ENCODE measurements at places on chromosomes 13 and 19.
A peak's percentile ranks its signal among the peaks of the same experiment; 100 is the strongest.

DNA sequence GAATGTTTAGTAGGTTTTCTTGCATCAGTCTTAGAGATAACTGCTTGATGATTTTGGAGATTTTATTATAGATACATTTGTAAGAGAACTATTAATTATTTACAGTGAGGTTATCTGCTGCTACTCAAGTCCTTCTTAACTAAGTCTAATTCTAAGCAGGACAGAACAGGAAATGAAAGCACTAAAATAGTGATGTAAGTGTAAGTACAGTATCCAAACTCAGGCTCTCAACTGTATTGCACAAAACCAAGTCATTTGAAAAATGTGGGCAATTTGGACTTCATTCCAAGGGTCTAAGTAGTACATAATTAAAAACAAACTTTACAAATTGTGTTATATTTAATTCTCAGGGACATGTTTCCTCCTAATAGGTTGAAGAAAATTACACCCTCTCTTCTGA, 417.1 kb downstream of the ITGBL1 start:
- DNase-seq, result peak; percentile 32

GRCh38 chr13:114296902-114297301, 15.5 kb downstream of the UPF3A start:
- no peak for DNase-seq

DNA sequence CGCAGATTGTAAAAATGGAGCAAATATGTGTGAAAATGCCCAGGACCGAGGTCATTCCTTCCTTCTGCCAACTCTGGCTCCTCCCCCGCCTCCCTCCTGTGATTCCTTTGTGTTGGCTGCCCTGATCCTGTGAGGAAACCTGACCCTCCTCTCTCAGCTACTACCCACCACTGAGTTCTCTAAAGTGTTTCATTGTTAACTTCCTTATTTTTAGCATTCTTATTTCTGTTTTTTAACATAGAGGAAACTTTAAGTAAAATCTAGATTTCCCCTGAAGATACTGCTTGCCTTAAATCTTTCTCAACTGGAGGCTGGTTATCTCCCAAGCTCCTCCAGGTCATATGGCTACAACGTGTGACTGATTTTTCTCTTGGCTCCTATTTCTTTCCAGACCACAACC, 21.7 kb upstream of the FBXL3 start:
- no peak for DNase-seq

DNA sequence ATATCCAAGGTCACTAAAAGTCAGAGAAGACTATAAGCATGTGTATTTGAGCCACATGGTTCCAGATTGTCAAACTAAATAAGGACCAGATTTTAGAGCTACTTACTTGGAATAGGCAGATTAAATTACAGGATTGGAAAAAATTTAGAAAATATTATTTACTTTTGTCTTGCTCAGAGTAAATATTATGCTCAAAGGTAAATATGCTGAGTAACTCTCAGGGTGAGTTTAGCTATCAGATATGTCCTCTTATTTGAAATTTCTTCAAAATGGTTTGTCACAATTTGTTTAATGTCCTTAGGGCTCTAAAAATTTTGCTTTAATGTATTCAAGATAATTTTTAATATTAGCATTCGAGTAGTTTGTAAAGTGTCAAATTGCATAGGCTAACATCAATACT, 2455.2 kb downstream of the PCDH9 start:
- DNase-seq, result no peak

DNA sequence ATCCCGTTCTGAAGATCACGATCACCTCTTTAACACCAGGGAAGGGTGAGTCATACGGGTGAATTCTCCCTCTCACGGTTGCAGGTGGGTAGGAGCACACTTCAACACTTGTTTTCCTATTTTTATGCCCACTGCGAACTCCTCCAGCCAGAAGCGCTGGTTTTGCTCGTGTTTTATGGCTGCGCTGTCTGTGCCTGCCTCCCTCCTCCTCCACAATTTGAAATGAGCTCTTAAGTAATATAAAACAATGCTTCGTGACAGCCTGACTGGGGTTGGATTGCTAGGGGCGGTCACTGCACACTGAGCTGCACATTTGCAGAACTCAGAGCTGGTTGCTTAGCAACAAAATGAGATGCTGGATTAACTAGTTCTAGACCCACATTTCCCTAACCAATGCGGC, 12.9 kb downstream of the CCDC70 start:
- DNase-seq, result no peak

GRCh38 chr13:35920816-35921215, 210.4 kb downstream of the DCLK1 start:
- DNase-seq, result no peak

GRCh38 chr13:73757481-73758233, 376.5 kb downstream of the KLF12 start:
- DNase-seq, result peak; percentile 25

- peak; percentile 55 for DNase-seq
Measured at GRCh38 chr13:45989607-45990006, 62.9 kb downstream of the ZC3H13 start.

DNA sequence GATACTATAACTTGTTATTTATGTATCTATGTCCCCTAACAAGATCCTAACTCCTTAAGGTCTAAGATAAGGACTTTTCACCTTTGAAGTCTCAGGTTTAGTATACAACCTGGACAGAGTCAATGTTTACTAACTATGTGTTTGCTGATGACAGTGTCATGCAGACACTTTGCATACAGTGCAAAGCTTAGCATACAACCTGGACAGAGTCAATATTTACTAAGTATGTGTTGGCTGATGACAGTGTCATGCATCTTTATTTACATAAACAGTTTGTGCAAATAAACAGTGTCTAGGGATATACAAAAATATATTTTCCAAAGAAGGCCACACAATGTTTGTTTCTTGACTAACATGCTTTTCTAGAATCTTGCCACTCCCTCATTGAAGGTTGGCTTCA, 34.7 kb downstream of the DCT start:
- DNase-seq, result no peak

GRCh38 chr13:29721766-29722165, 126.3 kb upstream of the SLC7A1 start:
- DNase-seq, result peak; percentile 27

DNA sequence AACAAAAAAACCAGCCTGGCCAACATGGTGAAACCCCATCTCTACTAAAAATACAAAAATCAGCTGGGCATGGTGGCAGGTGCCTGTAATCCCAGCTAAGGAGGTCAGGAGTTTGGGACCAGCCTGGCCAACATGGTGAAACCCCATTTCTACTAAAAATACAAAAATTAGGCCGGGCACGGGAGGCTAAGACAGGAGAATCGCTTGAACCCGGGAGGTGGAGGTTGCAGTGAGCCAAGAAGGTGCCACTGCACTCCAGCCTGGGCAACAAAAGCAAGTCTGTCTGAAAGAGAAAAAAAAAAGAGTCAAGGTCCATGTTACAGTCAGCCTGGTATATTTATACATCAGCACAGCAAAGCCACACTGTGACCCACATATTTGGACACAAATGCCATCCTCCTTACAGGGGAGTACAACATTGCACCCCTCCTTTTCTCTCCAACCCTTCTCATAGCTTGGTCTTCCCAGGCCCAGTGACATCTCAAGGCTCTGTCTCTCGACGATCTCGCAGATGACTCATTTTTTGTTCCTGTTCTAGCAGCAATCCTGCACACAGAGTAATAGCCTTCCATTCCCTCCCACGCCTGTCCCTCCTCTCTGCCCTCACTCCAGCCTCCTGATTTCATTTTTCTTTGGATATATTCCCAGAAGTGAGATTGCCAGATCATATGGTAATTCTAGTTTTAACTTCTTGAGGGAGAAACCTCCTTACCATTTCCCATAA, 21.0 kb upstream of the DPP9 start:
- DNase-seq, result peak; percentile 76

DNA sequence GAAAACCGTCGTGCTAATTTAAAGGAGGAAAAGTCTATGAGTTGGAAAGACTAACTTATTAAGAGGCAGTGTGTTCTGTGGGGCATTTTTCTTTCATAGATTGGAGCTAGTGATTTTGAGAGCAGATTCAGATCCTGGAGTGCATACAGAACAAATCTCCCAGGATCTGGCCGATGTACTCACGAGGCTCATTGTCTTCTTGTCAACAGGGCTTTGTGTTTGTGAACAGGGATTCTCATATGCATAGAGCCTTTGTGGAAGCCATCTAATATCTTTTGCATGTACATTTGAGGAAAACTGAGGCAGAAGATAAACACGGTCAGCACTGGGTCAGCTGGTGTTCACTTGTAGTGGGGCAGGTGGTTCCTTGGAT, 482.9 kb upstream of the TSHZ3 start:
- no peak for DNase-seq

DNA sequence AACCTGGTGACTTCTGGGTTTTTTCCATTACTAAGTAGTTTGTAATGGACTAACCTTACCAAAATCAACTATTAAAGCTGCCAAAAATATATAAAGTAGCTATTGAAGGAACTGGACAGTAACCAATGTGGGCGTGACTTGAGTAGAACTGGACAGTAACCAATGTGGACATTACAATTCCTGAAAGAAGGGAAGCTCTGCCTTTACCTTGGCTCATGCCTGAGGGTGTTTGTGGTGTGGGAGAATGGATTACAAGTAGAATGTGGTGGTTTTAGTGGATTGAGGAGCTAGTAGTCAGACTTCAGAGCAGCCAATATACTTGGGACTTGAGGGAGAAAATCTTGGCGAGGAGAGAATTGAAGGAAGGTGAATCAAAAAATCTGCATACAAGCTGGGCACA, 17.5 kb downstream of the LRRC63 start:
- DNase-seq, result no peak

- peak; percentile 64 for DNase-seq
Measured at GRCh38 chr19:1864480-1865171, 1.2 kb upstream of the KLF16 start.

GRCh38 chr13:39259371-39260140, 221.3 kb downstream of the NHLRC3 start:
- peak; percentile 48 for DNase-seq

DNA sequence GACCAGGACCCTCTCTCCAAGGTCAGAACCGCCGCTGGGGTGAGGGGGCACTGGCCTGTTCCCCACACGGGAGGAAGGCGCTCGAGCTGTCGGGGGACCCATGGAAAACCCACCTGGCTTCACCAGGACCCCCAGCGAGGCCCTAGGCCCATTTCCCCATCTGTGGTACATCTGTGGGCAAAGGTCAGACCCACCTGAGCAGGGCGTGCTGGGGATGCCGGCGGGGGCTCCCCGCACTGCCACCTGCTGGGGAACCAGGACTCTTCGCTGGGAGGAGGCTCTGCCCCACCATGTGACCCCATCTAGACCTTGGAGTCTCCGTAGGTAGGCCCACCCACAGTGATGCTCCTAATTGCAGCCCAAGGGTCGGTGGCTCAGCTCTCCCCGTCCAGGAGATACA, 511 bp downstream of the WDR88 start:
- no peak for DNase-seq

DNA sequence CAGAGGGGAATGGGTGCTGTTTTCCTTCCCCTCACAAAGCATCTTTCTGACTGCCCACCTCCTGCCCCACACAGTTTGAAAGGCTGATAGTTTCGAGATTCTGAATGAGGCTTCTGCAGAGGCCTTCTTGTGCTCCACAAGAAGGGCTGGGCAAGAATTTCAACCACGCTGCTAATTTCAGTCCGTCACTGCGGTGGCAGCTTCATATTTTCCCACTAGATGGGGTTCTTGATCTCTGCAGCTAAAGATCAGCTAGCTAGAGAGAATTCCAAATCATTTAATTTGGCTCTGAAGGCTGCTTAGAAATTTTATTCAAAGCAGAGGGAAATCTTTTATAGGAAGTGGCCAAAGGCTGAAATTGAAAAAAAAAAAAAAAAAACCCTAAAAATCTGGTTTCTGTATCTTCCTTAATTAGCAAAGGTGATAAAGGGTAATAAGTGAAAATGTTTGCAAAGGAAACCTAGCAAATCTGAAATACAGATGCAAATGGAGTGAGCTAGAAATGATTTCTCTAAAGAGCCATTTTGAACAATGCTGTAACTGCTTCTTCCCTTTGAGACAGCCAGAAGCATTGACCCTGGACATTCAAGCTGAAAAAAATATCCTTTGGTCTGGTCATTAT, 38.0 kb upstream of the C13orf42 start:
- peak; percentile 63 for DNase-seq

DNA sequence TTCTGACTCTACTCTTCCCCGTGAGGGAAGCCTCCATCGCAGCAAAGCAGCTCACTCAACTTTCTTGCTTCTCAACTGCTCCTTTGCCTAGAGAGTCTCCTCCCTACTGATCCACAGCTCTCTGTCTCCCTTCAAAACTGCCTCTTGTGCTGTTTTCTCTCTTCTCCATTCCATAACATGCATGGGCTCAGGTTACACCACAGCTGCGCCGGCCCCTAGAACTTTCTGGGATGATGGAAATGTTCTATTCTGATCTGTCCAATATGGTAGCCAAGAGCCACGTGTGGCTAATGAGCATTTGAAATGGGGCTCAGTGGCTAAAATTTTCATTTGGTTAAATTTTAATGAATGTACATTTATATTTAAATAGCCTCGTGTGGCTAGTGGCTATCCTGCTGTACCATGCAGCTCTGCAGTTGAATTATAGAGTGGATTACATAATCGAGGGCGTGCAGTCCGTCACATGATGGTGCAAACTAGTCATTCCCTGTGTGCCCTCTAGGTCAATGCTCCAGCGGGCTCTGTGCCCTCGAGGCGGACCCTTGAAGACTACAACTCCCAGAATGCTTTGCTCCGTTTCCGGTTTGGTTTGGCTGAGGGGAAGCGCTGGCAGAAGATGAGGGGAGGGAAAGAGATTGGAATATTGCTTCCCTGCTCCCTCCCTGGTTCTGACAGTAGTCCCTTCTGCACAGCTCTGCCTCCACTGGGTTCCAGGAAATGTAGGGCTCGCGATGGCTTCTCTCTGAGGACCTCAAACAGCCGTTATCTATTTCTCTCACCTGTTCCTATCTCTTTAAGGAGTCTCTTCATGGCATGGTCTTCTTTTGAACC, 109.8 kb downstream of the CACNA1A start:
- peak; percentile 53 for DNase-seq

DNA sequence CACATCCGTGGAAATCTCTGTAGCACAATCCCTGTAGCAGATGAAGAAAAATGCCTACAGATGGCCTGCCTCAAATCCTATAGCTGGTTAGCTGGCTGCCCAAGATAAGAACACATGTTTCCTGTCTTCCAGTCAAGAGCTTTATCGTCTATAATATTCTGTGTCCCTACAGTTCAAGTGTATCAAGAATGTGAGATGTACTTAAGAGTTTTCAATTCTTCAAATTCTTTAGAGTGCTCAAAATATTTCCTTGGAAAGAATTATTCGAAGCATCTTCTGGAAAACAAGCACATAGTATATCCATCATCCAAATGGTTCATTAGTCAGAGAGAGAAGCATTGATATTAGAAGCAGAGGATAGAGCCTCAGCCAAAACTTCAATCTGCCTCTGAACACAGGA, 239.8 kb downstream of the COG6 start:
- peak; percentile 74 for DNase-seq

DNA sequence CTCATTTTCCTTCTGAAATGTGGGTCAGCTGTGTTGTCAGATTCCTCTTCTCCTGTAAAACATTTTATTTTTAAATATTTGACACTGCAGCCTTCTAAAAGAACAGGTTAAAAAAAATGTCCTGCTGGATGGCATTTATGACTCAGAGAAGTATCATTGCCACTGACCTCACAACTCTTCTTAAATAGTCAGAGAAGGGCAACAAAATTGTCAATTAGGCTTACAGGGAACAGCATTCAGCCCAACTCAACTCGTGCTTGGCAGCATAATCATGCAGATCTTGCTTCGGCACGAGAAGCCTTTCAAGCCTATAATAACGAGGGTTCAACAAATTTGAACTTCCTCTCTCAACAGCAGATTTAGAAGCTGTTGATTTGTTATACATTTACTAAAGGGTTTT, 296.7 kb upstream of the DACH1 start:
- no peak for DNase-seq

GRCh38 chr13:111908361-111908760, 158.6 kb upstream of the SOX1 start:
- no peak for DNase-seq

- no peak for DNase-seq
Measured at GRCh38 chr19:41811036-41811435, 14.6 kb downstream of the CEACAM3 start.
